ENCODE measurements at places on chromosomes 13 and 19.

- no peak for DNase-seq
These were observed 11.1 kb downstream of the PALM start for GRCh38 chr19:719636-720344.

DNA sequence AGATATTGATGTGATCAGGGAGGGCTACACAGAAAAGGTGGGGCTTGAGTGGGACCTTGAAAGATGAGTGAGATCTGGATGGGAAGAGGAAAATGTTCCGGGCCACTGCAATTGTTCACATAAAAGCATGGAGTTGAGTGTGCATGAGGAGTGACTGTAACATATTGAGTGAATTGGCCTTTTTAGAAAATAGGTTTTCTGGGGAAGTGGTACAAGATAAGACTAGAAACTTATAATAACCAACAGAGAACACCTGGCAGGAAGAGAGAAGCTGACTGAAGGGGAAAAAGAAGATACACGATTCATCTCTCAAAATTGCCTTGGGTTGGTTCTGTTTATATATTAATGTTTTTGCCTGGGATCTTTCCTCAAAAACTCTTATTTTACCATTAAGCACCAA, 32.2 kb downstream of the SLC10A2 start:
- no peak for DNase-seq

DNA sequence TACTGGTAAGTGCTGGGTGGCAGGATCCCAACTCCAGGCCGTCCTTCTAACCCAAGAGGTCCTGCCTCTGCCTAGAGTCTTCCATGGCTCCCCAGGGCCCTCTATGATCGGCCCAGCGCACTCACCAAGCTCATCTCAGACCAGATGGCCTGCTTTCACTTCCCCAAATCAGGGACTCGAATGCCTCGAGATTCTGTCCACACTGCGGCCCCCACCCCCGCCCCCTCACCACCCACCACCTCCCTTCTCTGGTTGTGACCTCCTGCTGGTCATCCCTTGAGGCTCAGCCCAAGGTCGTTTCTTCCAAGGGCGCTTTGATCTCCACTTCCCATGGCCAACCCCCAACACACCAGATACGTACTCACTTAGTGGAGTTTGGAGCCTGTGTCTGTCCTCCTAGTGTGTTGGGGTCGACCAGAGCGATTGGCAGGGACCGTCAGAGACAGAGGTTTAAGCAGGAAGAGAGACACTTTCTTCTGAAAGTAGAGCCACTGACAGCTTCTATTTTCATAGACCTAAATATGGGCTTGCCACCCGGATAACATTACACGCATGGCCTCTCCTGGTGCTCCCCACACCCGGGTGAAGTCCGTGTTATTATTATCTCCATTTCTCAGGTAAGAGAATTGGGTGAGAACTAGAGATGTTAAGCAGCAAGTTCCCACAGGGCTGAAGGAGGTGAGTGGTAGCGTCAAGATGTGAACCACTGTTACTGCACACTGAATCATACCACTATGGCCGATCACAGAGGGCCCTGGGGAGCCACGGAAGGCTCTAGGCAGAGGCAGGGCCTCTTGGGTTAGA, at the start of gene FCER2:
FCER2 (minus strand) TSS at position 478 of the 804 bp plus-strand sequence. CDS start 2,371 bp downstream, outside the sequence.
- DNase-seq: no peak

DNA sequence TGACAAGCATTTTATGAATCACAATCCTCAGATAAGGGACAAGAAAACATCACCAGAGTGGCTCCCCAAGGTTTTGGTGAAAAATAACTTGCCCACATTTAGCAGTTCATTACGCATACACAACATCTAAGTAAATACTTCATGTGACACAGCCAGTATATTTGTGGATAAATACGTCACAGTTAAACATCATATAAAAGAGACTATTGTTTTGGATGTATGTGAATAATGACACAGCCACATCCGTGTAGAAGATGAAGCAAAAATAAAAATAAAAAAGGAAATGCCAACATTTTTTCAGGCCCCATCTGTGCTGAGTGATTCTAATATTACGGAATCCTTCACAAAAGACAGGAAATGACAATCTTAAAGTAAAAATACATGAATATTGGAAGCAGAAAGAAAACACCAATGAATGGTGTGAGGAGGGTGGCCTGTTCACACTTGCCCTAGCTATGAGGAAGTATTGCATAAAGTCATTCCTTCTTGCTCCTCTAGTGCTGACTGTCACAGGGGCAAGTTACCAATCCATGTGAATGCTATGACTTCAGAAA, 457.1 kb downstream of the KLF12 start:
- no peak for DNase-seq

DNA sequence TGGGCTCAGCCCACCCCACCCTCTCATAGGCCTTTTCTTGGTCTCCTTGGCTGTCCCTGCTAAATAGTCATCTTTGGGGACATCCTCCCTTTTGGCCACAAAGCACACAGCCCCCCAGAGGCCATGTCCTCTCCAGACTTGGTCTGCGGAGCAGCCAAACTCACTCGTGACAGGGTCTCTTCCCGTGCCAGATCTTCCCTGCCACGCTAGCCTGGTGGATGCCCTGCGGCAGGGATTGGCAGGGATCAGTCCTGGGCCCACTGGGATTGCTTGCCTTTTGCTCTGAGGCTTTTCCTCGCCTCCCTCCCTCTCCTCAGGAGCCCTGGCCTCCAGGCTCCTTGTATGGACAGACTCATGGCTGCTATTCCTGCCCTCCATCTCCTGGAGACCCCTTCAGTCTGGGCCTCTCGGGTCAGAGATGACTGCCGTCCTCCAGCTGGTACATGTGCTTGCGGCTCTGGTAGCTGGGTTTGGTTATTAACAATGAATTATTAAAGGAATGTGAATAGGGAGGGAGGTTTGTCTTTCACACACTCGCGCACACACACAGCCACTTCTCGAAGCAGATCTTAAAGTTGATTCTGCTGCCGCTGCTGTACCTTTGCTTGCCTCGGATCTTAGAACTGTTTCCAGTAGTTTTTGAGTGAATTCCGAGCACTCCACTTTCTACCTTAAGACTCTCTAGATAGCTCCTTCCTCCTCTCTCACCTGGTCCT, 45.1 kb downstream of the NFIX start:
- no peak for DNase-seq

- DNase-seq: no peak
These were observed 4.8 kb downstream of the TSHZ3 start for GRCh38 chr19:31344403-31344802.

DNA sequence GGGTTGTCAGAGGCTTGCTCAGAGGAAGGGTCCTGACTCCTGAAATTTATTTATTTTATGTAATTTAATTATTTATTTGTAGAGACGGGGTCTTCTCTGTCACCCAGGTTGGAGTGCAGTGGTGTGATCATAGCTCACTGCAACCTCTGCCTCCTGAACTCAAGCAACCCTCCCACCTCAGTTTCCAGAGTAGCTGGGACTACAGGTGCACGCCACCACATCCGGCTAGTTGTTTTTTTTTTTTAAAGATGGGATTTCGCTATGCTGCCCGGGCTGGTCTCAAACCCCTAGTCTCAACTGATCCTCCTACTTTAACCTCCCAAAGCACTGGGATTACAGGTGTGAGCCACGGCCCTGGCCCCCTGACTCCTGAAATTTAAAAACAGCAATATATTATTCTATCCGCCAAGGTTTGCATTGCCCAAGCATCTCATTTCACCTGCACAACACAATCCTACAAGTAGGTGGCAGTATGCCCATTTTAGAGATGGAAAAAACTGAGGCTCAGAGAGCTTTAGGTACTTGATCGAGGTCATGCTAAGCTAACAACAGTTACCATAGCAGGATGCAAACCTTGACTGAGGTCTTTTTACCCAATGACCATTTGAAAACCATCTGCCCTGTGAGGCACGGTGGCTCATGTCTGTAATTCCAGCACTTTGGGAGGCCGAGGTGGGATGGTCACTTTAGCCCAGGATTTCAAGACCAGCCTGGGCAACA, 18.1 kb downstream of the ARHGEF18 start:
- DNase-seq: no peak

GRCh38 chr13:30652746-30653386, 35.1 kb downstream of the USPL1 start:
- no peak for DNase-seq

- DNase-seq: no peak
These were observed 1346.0 kb upstream of the SPRY2 start for GRCh38 chr13:81686877-81687276.

DNA sequence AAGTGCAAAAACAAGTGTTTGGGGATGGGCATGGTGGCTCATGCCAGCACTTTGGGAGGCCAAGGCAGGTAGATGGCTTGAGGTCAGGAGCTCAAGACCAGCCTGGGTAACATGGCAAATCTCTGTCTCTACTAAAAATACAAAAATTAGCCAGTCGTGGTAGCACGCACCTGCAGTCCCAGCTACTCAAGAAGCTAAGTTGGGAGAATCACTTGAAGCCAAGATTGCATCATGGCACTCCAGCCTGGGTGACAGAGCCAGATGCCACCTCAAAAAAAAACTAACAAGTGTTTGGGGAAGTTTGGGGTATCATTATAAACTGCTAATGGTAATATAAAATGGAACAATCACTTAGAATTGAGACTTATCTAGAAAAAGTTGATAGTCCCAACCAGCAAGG, 24.6 kb downstream of the XPO4 start:
- DNase-seq: no peak

GRCh38 chr19:46728693-46729339, 11.9 kb upstream of the PRKD2 start:
- no peak for DNase-seq

Measured in epithelial cell of proximal tubule (primary cell).